ENCODE measurements at places on chromosomes 7 and 10.
A peak's percentile ranks its signal among the peaks of the same experiment; 100 is the strongest.

DNA sequence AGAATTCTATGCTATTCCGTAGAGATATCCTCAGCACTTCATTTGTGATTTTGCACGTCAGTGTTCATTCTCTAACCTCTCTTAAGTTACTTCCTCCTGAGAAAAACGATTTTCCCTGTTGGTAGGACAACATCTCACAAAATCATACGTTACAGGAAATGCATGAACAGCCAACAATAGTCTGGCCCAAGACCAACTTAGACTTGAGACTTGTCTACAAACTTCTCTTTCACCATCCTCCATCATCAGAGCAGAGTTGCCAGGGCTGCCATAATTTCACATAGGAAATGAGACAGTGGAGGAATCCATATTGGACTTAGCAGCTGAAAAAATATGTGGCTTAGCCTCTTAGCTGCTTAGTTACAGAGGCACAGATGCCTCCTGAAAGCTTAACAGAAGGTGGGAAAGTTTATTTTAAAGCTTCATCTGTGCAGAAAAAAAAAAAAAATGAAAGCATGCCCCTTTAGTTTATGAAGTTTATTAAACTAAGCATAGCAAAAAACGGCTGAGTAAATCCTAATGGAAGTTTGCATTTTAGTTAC lies 222.5 kb upstream of the CACNA2D1 start:
- DNase-seq, result no peak

DNA sequence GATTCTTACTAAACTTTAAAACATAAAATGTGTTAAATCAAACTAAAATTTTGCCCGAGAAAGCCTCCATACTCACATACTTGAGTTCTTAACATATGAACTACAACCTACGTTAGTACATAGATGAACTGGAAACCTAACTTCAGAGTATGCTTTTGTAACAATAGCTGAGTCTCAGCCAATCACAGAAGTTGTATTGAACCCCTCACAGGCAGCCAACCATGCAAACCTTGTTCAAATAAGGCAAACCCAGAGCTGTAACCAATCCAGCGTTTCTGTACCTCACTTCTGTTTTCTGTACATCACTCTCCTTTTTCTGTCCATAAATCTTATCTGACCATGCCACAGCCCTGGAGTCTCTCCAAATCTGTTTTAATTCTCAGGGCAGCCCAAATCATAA lies 157.3 kb upstream of the COL1A2 start:
- no peak for DNase-seq

- DNase-seq, result no peak
Measured at GRCh38 chr10:83605783-83606630, 533.3 kb upstream of the GHITM start.

- no peak for DNase-seq
Measured at GRCh38 chr7:40526951-40527715, 392.3 kb downstream of the SUGCT start.

GRCh38 chr7:132179681-132180080 lies 396.6 kb downstream of the PLXNA4 start:
- no peak for DNase-seq

GRCh38 chr7:52842202-52842900 lies 193.1 kb upstream of the POM121L12 start:
- DNase-seq, result no peak

- DNase-seq, result no peak
Measured at GRCh38 chr10:62958980-62959379, 142.8 kb upstream of the EGR2 start.

- peak; percentile 39 for DNase-seq
Measured at GRCh38 chr10:35563261-35563891, 41.8 kb upstream of the GJD4 start.

Measured in nucleus accumbens (tissue), 56 donors.